ENCODE measurements at places on chromosomes 6 and 20.

DNA sequence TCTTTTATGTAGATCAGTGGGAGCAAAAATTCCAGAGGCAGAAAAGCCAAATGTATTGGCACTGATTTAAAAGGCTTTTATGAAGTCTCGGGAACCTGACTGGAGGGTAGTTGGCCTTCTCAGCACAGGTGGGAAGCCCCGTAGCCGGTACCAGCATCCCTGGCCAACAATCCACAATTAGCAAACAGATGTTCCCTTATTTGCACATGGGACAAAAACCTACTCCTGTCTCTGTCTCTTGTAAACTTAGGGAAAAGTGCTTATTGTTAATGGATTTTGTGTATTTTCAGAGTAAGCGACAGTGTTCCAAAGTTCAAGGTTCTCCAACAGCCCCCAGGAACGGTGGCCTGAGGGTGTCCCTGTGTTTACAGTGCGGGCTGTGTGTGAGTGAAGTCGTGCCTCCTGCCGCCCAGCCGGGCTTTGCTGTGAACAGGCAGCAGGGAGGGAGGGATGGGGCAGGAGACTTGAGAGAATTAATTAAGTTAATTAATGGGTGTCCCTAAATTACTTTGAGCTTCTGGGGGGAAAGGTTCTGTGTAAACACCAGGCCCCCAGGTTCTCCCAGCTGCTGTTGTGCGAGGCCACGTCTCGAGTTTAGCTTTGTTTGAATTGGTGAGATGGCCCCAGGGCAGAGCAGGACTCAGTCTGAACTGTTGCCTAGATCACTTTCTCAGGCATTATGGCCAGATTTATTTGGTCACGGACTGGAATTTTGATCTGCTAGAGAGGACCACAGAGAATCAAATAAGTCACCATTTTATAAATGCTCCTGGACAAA lies 3.9 kb downstream of the SYNJ2 start:
- no peak for DNase-seq

DNA sequence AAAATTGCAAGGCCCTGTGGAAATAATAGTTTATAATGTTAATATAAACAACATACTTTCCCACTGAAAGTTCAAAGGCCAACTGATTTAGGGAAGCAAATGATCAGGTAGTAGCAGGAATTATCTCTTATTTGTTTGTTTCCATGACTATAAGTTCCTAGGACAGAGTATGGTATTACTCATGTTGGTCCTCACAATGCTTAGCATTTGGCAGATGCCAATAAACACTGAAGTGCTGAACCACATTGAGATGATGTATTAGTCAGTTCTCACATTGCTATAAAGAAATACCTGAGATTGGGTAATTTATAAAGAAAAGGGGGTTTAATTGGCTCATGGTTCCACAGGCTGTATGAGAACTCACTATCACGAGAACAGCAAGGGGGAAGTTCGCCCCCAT lies 129.6 kb upstream of the NUP153 start:
- no peak for DNase-seq

GRCh38 chr20:20744170-20744725 lies 31.8 kb upstream of the RALGAPA2 start:
- DNase-seq = no peak

- DNase-seq = no peak
Observed at GRCh38 chr6:16045238-16045637, 83.6 kb upstream of the MYLIP start.

GRCh38 chr20:50695135-50695872 lies 4.0 kb upstream of the RIPOR3 start:
- no peak for DNase-seq

GRCh38 chr20:646107-646867 lies 6.7 kb downstream of the SRXN1 start:
- no peak for DNase-seq

GRCh38 chr20:59561614-59562277 lies 42.6 kb upstream of the PHACTR3 start:
- no peak for DNase-seq

DNA sequence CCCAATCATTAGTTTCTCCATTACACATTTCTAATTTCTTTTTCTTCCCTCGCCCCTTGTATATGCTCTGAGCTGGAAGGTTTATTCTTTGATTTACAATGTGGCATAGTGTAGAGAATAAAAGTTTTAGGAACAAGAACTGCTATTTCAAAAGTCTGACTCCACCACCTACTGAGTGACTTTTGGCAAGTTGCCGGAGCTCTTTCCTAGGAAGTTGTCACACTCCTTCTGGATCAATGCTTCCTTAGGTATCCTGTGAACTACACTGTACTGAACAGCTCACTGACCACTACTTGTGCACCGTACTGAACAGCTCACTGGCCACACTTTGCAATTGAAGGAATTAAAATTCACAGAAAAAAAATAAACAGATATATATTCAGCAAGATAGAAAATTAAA lies 458.2 kb downstream of the FRK start:
- no peak for DNase-seq

DNA sequence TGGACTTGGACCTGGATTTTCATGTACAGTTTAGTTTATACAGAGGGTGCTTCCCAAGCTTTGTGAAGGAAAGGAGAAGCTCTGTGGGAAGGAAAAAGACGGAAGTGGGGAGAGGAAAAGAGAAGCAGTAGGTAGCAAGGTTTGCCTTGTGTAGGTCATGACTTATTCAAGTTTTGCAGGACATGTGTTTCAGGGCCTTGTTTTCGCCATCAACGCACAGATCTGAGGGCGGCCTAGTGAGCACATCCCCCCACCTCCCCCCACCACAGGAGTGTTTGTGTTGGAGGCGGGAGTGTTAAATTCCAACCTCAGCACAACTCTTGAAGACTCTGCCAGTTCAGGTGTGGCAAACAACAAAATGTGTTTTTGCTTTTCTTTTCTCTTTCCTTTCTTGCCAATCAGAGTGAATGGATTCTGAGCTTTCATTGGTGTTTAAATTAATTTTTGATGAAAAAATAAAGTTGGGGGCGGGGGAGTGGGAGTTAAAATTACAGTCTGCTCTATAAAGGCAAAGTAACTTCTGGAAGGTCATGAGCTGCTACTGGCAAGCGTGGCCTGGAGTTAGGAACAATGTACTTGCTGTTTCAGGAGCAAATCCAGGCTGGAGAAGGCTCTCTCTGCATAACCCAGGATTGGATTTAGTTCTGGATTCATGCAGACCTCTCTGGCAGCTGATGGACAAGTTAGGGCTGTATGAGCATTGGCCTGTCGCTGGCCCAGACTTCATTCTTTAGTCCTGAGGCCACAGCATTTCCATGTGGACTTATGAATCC lies 338.5 kb downstream of the CD83 start:
- no peak for DNase-seq

DNA sequence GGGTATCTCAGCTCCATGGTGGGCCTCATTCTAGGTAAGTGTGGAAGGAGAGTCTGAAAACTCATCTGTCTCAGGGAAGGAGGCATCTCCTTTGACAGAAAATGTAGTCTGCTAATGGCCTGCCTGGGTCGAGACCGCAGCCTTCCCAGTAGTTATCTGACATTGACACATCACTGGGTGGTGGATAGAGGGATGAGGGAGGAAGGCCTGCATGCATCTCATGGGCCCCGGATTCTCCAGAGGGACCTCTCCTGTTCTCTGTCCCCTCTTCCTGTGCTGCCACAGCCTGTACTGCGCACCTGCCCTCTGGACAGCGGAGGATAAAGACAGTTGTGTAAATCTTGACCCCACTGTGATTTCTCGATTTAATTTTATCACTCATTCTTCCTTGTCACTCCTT lies 4.7 kb downstream of the PCMTD2 start:
- DNase-seq = no peak

DNA sequence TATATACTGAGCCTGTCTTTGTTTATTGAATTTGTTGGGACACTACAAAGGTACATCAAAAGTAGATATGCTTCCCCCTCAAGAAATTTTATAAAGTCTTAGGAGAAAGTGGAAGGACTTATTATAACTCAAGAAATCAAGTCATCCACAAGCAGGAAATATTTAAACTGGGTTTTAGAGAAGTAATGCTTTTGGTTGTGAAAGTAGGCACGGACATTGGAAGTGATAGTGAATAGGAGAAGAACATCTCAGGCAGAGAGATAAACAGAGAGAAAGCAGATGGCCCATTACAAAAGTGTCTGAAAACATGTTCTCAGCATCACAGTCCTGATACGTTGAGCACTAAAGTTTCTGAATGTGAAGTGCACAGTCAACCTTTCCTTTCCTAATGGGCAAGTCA lies 415.6 kb upstream of the RNF217 start:
- DNase-seq = no peak

GRCh38 chr6:68229566-68229965 lies 405.5 kb upstream of the ADGRB3 start:
- no peak for DNase-seq

DNA sequence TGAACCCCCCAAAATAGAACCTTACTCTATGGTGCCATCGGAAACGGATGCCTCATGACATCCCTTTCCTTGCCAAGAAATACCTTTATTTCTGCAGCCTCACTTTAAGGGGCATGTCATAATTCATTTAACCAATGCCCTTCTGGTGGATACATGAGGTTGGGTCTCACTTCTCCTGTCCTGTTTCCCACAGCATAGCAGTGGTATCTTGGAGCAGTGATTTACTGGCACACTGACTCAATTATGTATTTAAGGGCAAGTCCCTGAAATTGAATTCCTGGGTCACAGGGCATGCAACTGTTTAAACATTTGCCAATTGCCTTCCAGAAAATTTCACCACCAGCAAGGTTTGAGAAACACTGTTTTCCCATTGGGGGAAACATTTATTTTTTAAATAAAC lies 639 bp upstream of the LBP start:
- DNase-seq = no peak

DNA sequence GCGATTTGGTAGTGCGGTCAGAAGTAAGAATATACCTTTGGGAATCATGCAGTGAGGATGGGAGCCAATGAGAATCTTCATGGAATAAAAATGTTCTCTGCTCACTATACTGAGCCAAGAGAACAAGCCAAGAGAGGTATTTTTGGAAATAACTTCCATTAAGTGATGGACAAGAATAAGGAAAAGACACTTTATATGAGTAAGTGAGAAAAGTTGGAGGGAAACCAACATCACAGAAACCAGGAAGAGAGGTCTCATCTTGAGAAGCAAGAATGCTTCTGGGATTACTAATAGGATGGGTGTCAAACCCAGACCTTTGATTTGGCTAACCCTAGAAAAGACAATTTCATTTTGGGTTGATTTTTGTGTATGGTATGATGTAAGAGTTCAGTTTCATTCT lies 181.2 kb upstream of the JAG1 start:
- DNase-seq = no peak

- no peak for DNase-seq
Observed at GRCh38 chr6:155328539-155329459, 14.5 kb upstream of the TFB1M start.

- DNase-seq = no peak
Observed at GRCh38 chr20:17061715-17062114, 165.1 kb upstream of the PCSK2 start.

DNA sequence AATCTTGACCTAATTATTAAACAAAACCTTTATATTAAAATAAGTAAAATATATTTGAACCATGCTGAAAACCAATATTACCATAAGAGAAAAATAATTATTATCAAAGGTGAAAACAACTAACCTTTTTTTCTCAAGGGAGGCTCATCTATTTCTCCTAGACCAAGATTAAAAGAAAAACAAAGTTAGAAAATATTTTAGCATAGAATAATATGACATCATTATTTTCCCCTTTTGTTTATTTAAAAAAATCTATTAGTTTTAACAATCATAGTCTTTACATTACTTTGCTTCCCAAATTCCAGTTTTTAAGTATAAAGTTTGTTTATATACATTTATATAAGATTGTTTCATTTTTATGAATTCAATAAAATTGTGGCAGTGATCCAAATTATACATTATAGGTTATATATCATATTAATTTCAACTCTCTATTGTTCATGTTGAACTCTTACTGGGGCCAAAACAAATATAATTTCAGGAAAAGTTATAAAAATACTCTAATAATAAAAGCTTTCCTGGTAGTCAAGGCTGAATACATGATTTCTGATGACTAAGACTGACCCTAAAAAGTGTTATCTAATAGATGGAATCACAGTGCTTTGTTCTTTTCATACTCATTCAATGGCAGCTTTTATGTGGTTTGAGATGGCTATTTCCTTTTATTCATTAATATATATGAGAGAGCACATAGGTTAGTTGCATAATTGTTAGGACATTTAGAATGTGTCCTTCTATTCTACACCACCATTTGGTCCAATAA lies 89.4 kb downstream of the TRDN start:
- DNase-seq = no peak

DNA sequence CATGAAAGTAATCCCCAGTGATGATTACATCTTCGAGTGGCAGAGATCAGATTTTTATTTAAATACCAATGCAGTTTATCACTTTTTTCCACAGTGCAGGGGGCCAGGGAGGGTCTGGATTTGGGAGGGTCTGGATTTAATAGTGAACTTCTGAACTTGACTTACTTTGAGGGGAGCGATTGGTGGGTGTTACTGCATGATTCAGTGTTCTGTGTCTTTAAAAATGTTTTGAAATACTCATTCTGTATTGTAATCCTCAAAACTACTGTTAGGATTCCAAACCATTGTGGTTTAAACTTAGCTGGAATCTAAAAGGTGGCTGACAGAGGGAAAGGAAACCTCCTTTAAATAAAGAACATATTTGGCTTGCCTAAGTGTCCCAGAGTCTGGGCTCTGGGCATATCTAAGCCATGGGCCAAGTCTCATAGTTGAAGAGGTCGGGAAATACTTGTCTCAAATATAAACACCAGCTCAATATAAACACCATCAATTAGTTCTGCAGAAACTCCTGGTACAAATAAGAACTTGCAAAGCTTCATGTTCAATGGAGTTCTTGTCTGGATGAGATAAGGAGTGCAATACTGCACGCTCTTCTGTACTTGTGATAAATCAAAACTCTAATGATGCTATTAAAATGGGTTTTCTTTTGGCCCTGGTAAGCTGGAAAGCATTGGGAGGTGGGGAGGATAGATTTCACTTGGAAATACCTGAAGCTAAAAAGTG lies 14.4 kb downstream of the JARID2 start:
- DNase-seq = no peak

GRCh38 chr6:163588220-163588919 lies 173.9 kb downstream of the QKI start:
- DNase-seq = no peak

DNA sequence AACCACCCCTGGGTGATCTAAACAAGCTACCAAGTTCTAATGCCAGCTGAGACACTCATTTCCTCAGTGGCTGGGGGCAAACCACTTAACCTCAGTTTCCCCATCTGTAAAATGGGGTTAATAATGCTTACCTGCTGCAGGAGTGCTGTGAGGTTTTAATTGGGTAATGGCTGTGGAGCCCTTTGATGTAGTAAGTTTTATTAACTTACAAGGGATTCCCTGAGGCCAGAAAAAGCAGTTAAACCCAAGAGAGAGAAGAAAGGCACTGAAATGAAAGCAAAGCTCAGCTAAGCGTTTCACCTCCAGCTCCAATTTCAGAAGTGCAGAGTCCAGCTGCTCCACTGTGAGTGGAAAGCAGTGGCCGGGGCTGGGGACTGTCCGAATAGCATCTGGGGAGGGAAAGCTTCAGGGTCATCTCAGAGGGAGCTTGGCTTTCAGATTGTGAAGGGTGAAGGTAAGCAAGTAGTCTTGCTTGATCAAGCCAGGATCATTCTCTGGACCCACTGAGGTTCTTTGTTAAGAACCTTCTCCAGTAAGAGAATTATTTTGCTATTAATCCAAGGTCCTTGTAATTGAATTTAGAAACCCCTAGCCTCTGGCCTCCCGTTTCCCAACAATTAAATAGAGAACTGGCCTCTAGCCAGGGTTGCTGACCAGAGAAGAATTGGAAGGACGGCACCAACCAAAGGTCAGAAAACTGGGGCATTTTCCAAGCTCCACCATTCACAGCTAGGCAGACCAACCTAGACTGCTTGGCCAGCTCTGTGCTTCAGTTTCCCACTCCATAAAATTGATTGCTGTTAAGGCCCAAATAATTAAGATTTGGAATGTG lies 20.9 kb upstream of the TCP11 start:
- DNase-seq = no peak

Data from stimulated activated CD8-positive, alpha-beta memory T cell treated with anti-CD3 and anti-CD28 coated beads, Interleukin-4, amount 100 ng/mL, for 1 hour (primary cell).